Fibroblast of skin of right biceps (primary cell): ENCODE measurements at places on chromosomes 3 and 15.

GRCh38 chr3:160792540-160792939 lies 36.5 kb downstream of the PPM1L start:
- DNase-seq: no peak

DNA sequence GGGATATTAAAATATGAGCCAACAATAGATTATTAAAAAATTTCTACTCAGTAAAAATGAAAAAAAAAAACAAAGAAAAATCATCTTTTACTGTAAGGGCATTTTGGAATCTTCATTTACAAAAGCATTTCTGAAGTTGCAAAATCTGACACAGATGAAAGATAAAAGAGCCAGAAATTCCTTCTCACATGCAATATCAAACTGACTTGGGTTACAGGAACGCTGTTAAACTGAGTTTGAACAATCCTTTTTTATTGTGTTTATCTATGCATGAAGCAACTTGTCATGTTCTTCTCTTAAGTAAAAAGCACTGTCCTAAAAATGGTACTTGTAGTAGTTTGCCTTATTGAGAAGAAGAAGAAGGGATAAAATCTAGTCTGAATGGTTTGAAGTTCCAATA lies 468.5 kb upstream of the KCNMB2 start:
- DNase-seq: no peak

GRCh38 chr3:7272203-7272602 lies 411.3 kb downstream of the GRM7 start:
- DNase-seq: no peak

- DNase-seq: peak; percentile 69
Observed at GRCh38 chr3:188687389-188687788, 484.4 kb upstream of the TPRG1 start.

- DNase-seq: no peak
Observed at GRCh38 chr3:140906785-140907184, 34.9 kb upstream of the SLC25A36 start.

DNA sequence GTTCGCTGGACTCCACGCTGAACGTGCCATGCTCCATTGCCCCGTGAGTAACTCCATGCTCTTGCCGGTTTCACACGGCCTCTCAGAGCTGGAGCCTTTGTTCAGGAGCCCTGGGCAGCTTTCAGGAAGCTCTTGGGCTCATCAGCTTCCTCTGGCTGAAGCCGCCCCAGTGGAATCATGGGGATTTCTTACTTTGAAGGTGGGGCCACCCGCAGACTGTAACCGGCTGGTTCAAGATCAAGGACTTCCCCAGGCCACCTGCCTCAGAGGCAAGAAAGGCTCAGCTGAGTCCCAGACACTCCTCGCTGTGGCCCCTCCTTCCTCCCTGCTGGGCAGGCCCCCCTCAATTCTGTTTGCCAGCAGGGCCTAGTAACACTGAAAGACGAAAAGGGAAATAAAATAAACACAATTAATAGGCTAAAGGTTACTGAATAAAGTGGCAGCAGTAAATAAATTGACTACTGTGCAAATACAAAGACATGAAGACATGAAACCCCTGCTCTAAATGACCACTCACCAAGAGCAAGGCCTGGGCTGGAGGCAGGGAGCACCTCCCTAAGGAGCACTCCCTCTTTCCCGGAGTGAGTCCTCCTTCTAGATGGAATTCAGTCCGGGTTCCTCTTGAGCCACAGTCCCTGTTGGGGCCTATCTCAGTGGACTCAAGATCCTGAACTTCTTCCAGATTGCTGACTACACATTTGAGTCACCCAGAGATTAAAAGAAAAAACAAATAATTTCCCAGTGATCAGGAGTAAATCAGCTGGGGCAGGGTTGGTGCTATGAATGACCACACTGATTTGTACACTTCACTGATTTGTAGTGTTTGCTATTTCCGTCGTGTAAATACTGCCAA lies 51.0 kb downstream of the ZDHHC19 start:
- DNase-seq: peak; percentile 49

GRCh38 chr3:190968616-190969015 lies 106.1 kb upstream of the GMNC start:
- DNase-seq: no peak

DNA sequence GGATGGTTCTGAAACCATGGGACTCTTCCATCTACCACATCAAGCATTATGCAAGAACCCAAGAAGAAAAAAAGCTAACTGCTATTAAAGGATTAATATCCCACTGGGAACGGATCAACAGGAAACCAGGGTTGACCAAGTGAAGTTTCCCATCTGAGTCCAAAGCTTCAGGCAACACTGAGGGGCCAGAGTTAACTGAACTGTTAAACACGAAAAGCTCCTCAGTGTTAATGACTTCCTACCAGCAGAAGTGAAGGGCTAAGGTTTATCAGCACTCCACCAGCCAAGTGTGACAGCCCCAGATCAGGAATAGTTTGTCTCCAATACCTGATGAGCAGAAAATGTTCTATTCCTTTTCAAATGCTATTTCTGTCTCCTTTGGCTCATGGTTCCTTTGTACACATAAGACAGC lies 36.7 kb downstream of the PTPN9 start:
- no peak for DNase-seq
